ENCODE measurements at places on chromosomes 6 and 20. TPM values are rescaled to one million over a fixed set of nuclear protein-coding genes. Genes with fewer than 3 reads are reported as not detected.

TBXT gene
- not detected for total RNA-seq

DDO gene
- total RNA-seq: not detected

PLA2G7 gene
- not detected for total RNA-seq

VSX1 gene
- total RNA-seq: not detected

ZNF322 gene
- 14.7 TPM for total RNA-seq

TINAG gene
- not detected for total RNA-seq

FAM217B gene
- total RNA-seq: 29.5 TPM

DNA sequence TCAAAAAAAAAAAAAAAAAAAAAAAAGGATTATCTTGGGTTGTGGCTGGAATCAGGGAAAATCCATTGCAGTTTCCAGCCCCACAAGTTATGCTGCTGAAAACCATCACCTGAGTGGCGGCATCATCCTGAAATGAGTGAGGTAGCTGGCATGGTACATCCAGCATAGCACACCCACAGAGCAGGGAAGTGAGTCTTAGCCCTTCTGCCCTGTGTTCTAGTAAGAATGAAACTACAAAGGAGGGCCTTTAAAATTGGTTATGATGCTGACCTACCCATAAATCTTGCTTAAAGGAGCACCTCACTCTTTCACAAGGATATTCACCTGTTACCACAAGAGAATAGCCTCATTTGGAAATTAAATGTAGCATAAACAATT is 119.2 kb downstream of the NFATC2 start:
- peaks cover 20% of the 10 kb centered on the region for H3K36me3 ChIP-seq
- no peak overlapping the region for H3K4me3 ChIP-seq
- peaks cover 58% of the 10 kb centered on the region for H3K4me1 ChIP-seq
- H3K27me3 ChIP-seq: no peaks in the 10 kb centered on the region
- DNase-seq: no peak

- H3K36me3 ChIP-seq: no peaks in the 10 kb centered on the region
- H3K4me3 ChIP-seq: no peak overlapping the region
- H3K4me1 ChIP-seq: no peaks in the 10 kb centered on the region
- no peaks in the 10 kb centered on the region for H3K27me3 ChIP-seq
- no peak overlapping the region for H3K27ac ChIP-seq
Observed at GRCh38 chr6:140480852-140481251, 1106.4 kb upstream of the CITED2 start.

DNA sequence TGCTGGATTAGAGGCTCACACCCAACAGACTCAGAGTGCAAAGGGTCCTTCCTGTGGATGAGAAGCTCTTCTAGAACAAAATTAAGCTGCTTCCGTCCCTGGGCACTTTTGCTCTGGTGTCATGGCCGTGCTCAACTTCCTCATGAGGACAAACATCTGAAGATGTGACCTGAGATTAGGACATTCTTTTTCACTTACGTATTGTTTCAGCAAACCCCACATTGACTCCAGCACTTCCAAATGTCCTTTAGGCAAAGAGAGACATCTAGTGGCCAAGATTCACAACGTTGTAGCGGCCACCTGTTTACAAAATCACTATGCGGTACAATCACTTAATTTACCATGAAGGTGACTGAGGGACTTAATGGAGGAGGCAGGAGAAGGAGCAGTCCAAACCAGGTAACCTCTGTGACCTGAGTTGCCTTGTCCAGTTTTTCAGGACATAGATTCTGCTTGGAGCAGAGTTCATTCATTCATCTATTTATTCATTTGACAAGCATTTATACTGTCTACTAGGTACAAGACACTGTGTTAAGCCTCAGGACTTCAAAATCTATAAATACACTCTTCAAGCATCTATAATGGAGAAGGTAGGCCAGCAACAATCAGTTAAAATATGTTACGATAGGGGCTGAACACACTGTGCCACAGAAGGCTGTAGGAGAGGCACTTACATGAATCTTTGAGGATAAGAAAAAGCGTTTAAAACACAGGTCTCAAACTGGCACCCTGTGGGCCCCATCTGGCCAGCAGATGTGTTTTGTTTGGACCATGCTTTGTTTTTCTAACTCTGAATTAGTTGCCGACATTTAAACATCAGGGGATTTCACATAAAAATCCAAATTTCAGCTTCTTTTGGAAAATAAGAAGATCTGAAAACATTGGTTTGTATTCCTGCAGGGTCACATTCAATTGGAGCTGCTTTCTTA is 5.6 kb upstream of the ADGRF1 start:
- H3K4me3 ChIP-seq: no peak overlapping the region
- H3K36me3 ChIP-seq: no peaks in the 10 kb centered on the region
- no peaks in the 10 kb centered on the region for H3K4me1 ChIP-seq

- no peak overlapping the region for H3K4me3 ChIP-seq
- H3K27me3 ChIP-seq: no peaks in the 10 kb centered on the region
- H3K36me3 ChIP-seq: no peaks in the 10 kb centered on the region
Observed at GRCh38 chr6:129685662-129686031, 24.3 kb downstream of the ARHGAP18 start.

GRCh38 chr6:103672169-103672568 is 1187.5 kb downstream of the HACE1 start:
- no peaks in the 10 kb centered on the region for H3K36me3 ChIP-seq
- DNase-seq: no peak
- no peaks in the 10 kb centered on the region for H3K4me1 ChIP-seq
- H3K27me3 ChIP-seq: no peaks in the 10 kb centered on the region

- H3K4me1 ChIP-seq: peaks cover 14% of the 10 kb centered on the region
- H3K4me3 ChIP-seq: no peak overlapping the region
- no peaks in the 10 kb centered on the region for H3K36me3 ChIP-seq
- H3K27me3 ChIP-seq: no peaks in the 10 kb centered on the region
Observed at GRCh38 chr6:137832110-137832509, 34.9 kb upstream of the TNFAIP3 start.

- no peaks in the 10 kb centered on the region for H3K36me3 ChIP-seq
- H3K4me3 ChIP-seq: no peak overlapping the region
- H3K4me1 ChIP-seq: no peaks in the 10 kb centered on the region
- DNase-seq: no peak
- H3K27ac ChIP-seq: no peak overlapping the region
Observed at GRCh38 chr6:117352466-117353081, 73.2 kb downstream of the ROS1 start.

- no peak overlapping the region for H3K27ac ChIP-seq
- DNase-seq: no peak
- H3K27me3 ChIP-seq: peaks cover 8% of the 10 kb centered on the region
- no peaks in the 10 kb centered on the region for H3K36me3 ChIP-seq
- H3K4me3 ChIP-seq: no peak overlapping the region
- no peaks in the 10 kb centered on the region for H3K4me1 ChIP-seq
Observed at GRCh38 chr6:1230689-1231605, 81.0 kb upstream of the FOXQ1 start.

DNA sequence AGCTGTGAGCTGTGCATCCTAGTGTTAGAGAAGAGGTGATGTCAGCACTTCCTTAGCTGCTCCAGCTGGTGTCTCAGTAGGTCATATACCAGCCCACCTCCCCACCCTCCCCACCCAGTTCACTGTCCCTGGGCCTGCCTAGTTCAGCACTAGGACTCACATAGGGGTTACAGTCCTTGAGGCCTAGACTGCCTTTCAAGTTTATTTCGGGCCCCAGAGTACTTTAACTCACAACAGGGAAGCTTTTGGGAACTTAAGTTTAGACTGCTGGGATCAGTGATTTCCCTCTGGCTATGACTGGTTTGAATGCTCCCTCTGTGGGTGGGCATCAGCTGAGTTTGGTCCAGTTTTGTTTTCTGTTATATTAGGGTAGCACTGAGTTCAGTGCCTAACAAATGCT is 139.2 kb upstream of the MMS22L start:
- H3K27me3 ChIP-seq: no peaks in the 10 kb centered on the region
- DNase-seq: no peak
- H3K4me1 ChIP-seq: no peaks in the 10 kb centered on the region

DNA sequence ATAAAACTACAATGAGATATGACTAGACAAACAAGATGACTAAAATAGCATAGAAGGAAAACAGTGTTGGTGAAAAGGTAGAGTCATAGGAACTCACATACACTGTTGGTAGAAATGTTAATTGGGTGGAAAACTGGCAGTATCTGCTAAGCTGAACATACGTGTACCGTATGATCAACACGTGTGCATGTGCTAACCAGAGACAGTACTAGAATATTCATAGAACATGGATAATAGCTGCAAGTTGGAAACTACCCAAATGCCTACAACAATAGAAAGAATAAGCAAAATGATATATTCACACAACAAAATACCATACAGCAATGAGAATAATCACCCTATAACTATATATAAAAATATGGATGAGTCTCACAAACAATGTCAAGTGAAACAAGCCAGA is 184.0 kb downstream of the IBTK start:
- DNase-seq: no peak
- H3K4me1 ChIP-seq: no peaks in the 10 kb centered on the region
- no peak overlapping the region for H3K27ac ChIP-seq
- H3K36me3 ChIP-seq: no peaks in the 10 kb centered on the region
- no peaks in the 10 kb centered on the region for H3K27me3 ChIP-seq

GRCh38 chr6:159045801-159046200 is 1.0 kb upstream of the TAGAP start:
- peaks cover 29% of the 10 kb centered on the region for H3K36me3 ChIP-seq
- H3K4me1 ChIP-seq: peaks cover 27% of the 10 kb centered on the region
- H3K4me3 ChIP-seq: no peak overlapping the region
- no peaks in the 10 kb centered on the region for H3K27me3 ChIP-seq
- H3K27ac ChIP-seq: peak overlapping the region; percentile 90

DNA sequence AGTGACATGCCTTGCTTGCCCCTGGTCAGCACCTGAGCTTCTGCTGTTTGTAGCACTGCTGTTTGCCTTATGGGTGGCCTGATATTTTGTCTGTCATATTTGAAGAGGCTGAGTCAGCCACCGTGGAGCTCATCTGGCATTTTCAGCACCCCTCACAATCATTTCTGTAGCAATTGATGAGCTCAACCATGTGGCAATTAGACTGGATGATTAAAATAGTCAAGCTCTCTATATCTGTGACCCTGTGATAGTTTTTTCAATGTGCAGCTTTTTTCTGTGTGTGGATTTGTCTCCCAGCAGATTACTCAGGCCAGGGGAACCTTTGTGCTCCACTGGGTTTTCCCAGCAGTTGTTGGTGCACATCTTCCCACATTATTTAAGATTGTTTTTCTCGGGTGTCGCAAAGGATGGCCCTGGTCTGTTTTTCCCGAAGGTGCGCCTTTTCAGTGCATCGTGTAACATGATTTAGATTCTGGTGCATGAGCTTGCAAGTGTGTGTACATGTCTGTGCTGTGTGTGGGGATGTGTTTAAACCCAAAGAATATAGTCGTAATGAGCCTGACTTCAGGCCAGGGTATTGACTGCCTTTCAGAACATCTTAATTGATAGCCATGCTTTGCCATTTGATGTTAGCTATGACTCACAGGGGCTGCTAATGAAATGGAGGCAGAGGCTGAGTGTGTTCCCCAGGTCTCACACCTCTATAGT is 31.6 kb upstream of the GLP1R start:
- H3K27ac ChIP-seq: no peak overlapping the region
- no peak overlapping the region for H3K4me3 ChIP-seq
- H3K36me3 ChIP-seq: no peaks in the 10 kb centered on the region
- H3K27me3 ChIP-seq: no peaks in the 10 kb centered on the region
- H3K4me1 ChIP-seq: no peaks in the 10 kb centered on the region

DNA sequence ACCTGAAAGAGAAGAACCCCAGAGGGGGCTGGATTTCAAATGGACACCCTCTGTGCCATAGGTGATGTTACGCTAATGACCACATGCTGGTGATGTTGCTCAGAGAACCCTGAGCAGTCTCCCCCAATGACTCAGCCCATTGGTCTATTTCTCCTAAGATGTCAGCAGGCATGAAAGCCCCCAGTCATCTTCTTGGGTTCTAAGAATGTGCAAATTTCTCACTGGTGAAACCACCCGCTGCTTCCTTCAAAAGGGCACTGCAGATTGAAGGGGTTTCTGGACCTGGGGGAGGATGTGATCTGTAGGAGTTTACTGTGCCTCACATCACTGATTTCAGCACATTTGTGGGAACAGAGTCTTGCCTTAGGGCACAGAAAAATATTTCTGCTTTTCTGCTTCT is 298.4 kb upstream of the MOCS1 start:
- H3K36me3 ChIP-seq: no peaks in the 10 kb centered on the region
- no peaks in the 10 kb centered on the region for H3K4me1 ChIP-seq
- no peak for DNase-seq
- H3K27me3 ChIP-seq: peaks cover 30% of the 10 kb centered on the region

DNA sequence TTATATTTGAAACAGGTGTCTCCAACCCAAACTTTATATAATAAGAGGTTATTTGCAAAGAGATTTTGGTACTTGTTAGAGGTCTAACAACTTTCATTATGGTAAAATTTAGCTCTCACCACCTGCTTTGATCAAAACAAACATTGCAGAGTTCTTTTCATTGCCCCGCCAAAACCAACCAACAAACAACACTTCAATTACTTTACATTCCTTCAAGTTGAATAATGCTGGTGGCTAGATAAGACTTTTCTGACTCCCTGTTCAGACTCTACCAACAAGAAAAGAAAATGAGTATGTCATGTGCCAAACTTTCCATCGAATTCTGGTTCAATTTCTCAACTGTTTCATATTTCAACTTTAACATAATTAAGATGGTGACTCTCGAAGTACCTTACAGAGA is 311.1 kb downstream of the ADGRG6 start:
- H3K4me1 ChIP-seq: no peaks in the 10 kb centered on the region
- H3K27me3 ChIP-seq: no peaks in the 10 kb centered on the region
- H3K36me3 ChIP-seq: no peaks in the 10 kb centered on the region

DNA sequence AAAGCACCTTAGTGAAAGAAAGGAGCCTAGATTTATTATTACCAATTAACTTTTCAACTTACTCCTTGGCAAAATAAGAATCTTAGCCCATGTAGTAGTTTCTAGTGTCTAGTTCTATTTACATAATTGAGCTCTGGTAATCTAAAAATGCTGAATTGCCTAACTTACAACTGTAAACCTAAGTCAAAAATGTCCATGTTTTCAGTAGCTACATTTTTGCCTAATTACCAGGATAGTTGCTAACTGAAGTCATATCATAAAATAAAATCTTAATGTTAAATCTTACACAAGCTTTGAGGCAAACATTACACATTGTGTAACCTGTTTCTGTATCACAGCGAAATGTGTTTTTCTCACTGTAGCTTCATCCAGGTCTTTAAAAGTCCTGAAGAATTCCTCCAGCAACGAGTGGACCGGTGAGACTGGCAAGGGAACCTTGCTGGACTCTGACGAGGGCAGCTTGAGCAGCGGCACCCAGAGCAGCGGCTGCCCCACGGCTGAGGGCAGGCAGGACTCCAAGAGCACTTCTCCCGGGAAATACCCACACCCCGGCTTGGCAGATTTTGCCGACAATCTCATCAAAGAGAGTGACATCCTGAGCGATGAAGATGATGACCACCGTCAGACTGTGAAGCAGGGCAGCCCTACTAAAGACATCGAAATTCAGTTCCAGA is 7.6 kb upstream of the CLDN20 start:
- peaks cover 3% of the 10 kb centered on the region for H3K36me3 ChIP-seq
- no peaks in the 10 kb centered on the region for H3K27me3 ChIP-seq
- no peak overlapping the region for H3K27ac ChIP-seq
- H3K4me1 ChIP-seq: no peaks in the 10 kb centered on the region
- DNase-seq: no peak

GRCh38 chr6:33886673-33887144 is 82.9 kb upstream of the MLN start:
- no peak for DNase-seq
- H3K36me3 ChIP-seq: no peaks in the 10 kb centered on the region
- H3K27ac ChIP-seq: peak overlapping the region; percentile 9
